Breast epithelium (tissue), 4 donors: ENCODE measurements at places on chromosomes 3 and 15. TPM values are rescaled to one million over a fixed set of nuclear protein-coding genes. Genes with fewer than 3 reads are reported as not detected.
A peak's percentile ranks its signal among the peaks of the same experiment; 100 is the strongest.

APBA2 gene
- 0.64 TPM for total RNA-seq

NR2F2 gene
- total RNA-seq, result 13.6 TPM

RTP1 gene
- not detected for total RNA-seq

DNA sequence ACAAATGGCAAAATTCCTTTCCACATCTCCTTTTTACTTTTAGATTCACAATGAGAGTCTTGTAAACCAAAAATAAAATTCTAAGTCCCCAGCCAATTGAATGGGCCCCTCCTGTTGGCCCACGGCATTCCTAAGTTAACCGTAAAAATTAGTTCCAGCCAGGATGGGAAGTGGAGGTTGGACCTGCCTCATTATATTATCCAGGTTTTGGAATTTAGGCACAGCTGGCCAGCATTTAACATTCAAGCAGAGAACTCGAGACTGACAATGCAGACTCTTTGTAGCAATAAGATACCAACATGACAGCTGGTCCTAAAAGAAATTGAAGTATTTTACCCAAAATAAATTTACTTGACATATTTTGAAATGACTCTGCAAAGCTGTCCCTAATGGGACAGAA, 321.0 kb upstream of the NAALADL2 start:
- no peaks in the 10 kb centered on the region for H3K4me1 ChIP-seq
- no peak overlapping the region for H3K4me3 ChIP-seq
- DNase-seq, result no peak
- H3K36me3 ChIP-seq, result no peaks in the 10 kb centered on the region
- H3K27ac ChIP-seq, result no peak overlapping the region
- H3K27me3 ChIP-seq, result no peaks in the 10 kb centered on the region

DALRD3 gene
- 27.5 TPM for total RNA-seq

DNA sequence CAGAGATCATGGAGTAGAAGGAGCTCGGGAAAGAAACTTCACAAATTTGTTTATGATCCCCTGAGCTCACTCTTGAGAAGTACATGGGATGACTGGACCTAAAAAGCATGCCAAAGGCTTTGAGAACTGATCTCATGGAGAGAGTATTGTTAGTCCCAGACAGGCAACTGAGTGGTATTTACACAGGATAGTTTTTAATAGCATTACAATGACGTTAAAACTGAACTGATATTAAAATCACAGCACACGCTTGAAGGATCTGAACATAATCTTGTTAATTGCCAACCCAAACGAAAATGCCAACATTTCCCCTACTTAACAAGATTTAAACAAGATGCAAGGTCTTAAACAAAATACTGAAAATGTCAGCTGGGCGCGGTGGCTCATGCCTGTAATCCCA, 113.2 kb upstream of the NLGN1 start:
- DNase-seq, result no peak
- H3K4me3 ChIP-seq, result no peak overlapping the region
- H3K4me1 ChIP-seq, result no peaks in the 10 kb centered on the region
- no peaks in the 10 kb centered on the region for H3K27me3 ChIP-seq

CLRN1 gene
- total RNA-seq, result not detected

DNA sequence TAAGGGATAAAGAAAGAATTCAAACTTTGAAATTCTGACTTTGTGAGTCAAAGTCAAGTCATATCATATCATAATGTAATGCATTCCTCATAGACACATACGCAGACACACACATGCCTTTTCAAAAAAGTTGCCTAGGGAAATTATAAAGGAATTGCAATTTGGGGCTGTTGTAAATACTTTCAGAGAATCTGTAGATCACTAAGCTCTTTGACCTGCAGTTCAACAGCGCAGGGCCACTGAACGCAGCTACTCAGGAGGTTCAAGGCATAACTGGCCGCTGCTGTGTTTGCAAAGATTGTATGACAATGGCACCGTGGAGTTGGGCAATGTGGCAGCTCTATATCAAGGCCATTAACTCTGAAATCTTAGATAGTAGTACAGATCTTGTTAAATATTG, 188.4 kb upstream of the THRB start:
- no peaks in the 10 kb centered on the region for H3K4me1 ChIP-seq
- DNase-seq, result no peak
- H3K36me3 ChIP-seq, result no peaks in the 10 kb centered on the region
- no peak overlapping the region for H3K4me3 ChIP-seq
- no peak overlapping the region for H3K27ac ChIP-seq
- no peaks in the 10 kb centered on the region for H3K27me3 ChIP-seq

GRCh38 chr3:150022381-150023238, 51.9 kb upstream of the PFN2 start:
- H3K4me3 ChIP-seq, result no peak overlapping the region
- H3K27ac ChIP-seq, result no peak overlapping the region
- H3K36me3 ChIP-seq, result no peaks in the 10 kb centered on the region

FGF7 gene
- total RNA-seq, result 33.7 TPM

GABRG3 gene
- 0.15 TPM for total RNA-seq

GOLGA8J gene
- total RNA-seq, result 0.44 TPM

DNA sequence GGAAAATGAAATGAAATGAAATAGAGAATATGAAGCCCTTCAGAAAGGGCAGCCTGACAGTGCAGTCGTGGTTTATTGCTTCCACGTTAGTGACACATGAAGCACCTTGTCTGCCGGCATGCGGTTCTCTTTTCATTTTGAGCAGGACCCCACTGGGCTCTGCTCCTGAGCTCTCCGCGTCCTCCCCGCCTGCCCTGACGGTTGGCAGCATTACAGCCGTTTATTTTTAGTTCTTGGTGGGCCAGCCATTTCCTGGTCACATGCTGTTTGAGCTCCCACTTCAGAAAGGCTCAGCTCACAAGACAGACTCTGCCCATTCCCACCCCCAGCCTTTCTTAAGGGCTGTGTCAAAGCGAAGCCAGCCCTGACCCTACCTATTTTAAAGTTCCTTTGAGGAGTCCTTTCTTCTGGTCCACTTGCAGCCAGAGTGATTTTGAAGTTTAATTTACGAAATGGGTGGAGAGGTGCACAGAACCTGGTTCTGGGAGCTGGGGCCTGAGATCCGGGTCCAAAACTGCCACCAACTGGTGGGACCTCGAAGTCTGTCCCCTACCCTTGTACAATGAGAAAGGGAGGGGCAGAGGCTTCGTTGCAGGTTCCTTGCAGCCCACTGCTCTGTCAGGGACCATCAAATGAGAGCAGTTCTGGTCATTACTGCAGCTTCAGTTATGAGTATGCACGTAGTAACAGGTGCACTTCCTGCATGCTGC, 60.1 kb downstream of the MGLL start:
- H3K4me1 ChIP-seq, result no peaks in the 10 kb centered on the region
- peak overlapping the region; percentile 5 for H3K27ac ChIP-seq
- no peak for DNase-seq

FBXO40 gene
- not detected for total RNA-seq

DNA sequence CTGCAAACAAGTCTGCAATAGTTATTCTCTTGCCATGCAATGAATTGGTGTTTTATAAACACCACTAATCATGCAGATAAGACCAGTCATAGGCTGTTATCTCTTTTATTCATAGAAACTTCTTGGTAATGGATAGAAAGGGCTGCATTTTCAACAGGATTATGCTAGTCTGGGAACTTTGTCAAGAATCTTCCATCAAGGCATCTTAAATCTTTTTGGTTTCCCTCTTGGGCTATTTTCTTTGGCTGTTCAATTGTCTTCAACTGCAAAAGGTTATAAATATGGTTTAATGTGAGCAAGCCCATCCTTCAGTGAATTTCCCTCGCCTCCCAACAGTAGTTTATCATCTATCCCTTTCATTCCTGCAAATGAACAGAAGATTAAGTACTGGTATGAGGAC, 59.0 kb upstream of the MINAR1 start:
- no peaks in the 10 kb centered on the region for H3K27me3 ChIP-seq
- no peaks in the 10 kb centered on the region for H3K36me3 ChIP-seq
- no peak overlapping the region for H3K4me3 ChIP-seq
- DNase-seq, result no peak
- H3K4me1 ChIP-seq, result no peaks in the 10 kb centered on the region
- no peak overlapping the region for H3K27ac ChIP-seq

MME gene
- 114 TPM for total RNA-seq

REC114 gene
- not detected for total RNA-seq

DNA sequence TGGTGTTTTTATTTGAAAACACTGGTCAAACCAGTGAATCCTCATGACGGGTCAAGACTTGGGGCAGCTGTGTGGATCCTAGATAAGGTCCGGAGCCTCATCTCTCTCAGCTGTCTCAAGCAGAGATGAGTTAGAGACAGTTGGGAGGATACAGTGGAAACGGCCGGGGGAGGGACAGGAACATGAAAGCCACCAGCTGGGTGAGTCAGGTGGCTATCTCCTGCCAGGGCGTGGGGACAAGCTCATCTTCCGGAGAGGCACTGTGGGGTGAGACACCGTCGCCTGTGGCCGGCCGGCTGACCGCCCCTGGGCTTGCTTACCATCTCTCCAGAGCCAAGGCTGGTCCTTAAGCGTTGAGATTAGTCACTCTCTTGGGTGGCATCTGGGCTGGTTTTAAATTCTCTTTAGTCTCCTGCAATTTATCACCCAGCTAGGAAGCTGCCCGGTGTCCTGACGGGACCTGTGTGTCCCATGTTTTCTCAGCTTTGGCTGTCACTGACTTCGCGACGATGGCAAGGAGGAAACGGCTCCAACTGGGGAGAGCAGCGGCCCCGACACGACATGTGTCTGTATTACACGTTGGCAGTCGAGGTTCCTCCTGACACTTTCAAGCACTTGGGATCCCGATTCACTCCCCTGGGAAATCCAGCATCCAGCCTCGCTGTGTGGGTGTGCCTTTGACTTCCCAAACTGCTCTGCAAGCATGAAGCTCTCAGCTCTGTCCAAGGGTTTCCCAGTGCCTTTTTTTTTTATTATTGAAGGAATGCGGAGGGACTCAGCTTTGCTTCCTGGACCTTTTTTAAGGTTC, 7.5 kb downstream of the ST8SIA2 start:
- no peak for DNase-seq
- no peaks in the 10 kb centered on the region for H3K4me1 ChIP-seq
- H3K27ac ChIP-seq, result no peak overlapping the region
- no peak overlapping the region for H3K4me3 ChIP-seq
- H3K27me3 ChIP-seq, result peaks cover 5% of the 10 kb centered on the region

DNA sequence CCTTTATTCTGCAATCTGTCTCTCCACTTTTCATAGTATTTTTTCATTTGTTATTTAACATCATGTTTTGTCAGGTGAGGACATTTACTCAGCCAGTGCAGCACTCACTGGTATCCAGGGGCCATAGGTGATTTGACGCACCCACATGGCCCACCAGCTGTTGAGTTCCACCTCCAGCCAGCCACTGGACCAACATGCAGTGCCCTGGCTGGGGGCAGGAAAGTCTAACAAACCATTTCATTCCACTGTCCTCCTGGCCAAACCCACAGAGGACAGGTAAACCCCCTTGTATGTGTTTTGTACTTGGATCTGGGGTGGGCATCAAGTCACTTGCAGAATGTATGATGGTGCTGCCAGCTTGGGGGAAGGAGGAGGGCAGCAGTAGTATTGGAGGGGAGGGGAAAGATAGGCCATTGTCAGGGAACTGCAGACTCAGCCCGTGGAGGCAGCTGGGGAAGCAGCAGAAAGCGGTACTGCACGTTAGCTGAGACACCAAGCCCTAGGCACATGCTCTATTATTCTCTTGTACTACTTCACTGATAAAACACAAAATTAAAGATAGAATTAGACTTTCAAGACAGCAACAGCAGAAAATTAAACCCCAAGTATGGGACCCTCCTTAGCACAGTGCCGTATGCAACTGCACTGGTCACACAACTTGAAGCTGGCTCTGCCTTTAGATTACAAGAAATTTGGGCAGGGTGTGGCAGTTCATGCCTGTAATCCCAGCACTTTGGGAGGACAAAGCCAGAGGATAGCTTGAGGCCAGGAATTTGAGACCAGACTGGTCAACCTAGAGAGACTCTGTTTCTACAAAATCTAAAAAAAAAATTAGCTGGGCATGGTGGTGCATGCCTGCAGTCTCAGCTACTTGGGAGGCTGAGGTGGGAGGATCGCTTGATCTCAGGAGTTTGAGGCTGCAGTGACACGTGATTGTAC, 15.4 kb upstream of the RPL24 start:
- no peak overlapping the region for H3K27ac ChIP-seq
- DNase-seq, result no peak
- H3K4me3 ChIP-seq, result no peak overlapping the region
- H3K4me1 ChIP-seq, result no peaks in the 10 kb centered on the region
- no peaks in the 10 kb centered on the region for H3K36me3 ChIP-seq
- H3K27me3 ChIP-seq, result no peaks in the 10 kb centered on the region

DNA sequence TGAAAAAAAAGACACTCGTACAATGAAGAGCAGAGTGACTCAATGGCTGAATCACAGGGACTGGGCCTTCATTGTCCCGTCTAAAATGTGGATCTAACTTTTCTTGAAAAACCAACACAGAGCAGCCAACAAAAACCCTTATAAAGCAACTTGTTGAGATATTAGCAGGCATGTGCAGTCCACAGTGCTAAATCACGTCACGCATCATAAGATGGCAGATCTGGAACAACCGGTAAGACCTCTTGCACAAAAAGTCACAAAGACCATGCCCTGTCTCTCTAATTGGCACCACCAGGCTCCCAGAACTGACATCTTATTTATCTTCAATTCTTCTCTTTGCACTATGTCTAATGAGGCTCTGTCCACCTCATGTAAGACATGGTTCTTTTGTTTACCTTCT, 177.0 kb downstream of the MAGI1 start:
- no peaks in the 10 kb centered on the region for H3K27me3 ChIP-seq
- H3K4me3 ChIP-seq, result no peak overlapping the region
- H3K4me1 ChIP-seq, result no peaks in the 10 kb centered on the region
- peak overlapping the region; percentile 45 for H3K27ac ChIP-seq
- peak; percentile 24 for DNase-seq
- no peaks in the 10 kb centered on the region for H3K36me3 ChIP-seq

DNA sequence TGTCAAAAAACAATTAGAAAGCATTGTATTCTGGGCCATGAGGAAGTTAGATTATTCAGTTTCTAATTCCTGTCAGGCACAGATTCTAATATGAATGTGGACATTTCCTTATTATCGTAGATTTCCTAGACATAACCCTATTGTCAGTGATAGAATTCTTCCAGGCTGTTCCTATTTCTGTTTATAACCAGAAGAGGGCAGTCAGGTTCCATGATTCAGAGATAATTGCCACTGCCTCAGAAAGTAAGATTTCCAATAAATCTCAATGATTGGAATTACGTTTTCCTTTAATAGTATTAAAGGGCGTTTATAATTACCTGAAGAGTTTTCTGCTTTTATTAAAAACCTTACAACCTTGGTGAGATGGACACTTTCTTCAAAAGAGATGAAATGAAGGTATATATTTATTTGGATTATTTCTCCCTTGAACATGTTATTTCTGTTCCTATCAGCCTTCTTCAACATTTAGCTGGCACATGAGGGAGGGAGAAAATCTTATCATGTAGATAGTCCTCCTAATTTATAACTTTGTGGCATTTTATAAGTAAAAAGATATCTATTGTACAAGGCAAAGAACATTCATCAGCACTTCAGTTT, 439.2 kb downstream of the MCTP2 start:
- H3K27me3 ChIP-seq, result no peaks in the 10 kb centered on the region
- no peak for DNase-seq
- H3K4me1 ChIP-seq, result no peaks in the 10 kb centered on the region
- no peaks in the 10 kb centered on the region for H3K36me3 ChIP-seq
